ENCODE measurements at places on chromosomes 2 and 18.

DNA sequence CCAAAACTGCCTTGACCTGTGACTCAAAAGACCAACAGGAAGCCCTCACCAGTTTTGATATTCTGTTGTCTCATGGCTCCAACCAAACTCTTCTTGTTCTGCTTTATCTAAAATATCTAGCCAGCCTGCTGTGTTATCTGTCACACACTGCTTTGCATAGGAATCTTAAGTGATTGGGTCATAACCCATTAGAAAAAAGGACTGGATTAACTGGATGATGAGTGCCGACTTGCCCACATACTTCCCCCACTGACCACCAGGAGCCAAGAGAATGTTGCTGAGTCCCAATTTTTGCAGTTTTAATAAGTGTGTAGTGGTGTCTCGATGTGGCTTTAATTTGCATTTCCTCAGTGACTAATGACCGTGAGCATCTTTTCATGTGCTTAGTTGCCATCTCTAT is 6.5 kb downstream of the MOGAT1 start:
- DNase-seq = no peak

DNA sequence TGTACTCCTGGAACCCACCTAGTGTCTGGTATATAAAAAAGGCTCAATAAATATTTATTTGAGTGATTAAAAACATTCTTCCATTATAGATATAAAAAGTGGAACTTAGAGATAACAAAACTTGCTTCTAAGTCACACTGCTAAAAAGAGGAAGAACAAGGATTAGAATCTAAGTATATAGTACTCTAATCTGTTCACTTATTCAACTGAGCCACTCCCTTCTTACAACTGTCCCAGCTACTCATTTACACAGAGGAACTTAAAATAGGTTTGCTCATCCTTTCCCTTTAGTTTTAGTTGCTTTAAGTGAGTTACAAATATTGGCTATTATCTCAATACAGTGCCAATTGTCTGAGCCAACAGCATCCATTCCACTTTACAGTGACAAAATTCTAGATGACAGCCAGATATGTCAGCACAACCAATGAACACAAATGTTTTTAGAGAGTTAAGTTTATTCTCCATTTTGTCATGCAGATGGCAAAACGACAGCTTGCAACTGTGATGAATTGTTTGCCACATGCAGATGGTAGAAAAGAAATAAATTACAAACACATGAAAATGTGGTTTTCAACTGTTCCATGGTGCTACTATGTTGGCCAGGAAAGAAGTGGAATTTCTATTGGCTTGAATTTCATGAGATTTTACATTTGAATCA is 280.7 kb upstream of the ZC3H15 start:
- no peak for DNase-seq

DNA sequence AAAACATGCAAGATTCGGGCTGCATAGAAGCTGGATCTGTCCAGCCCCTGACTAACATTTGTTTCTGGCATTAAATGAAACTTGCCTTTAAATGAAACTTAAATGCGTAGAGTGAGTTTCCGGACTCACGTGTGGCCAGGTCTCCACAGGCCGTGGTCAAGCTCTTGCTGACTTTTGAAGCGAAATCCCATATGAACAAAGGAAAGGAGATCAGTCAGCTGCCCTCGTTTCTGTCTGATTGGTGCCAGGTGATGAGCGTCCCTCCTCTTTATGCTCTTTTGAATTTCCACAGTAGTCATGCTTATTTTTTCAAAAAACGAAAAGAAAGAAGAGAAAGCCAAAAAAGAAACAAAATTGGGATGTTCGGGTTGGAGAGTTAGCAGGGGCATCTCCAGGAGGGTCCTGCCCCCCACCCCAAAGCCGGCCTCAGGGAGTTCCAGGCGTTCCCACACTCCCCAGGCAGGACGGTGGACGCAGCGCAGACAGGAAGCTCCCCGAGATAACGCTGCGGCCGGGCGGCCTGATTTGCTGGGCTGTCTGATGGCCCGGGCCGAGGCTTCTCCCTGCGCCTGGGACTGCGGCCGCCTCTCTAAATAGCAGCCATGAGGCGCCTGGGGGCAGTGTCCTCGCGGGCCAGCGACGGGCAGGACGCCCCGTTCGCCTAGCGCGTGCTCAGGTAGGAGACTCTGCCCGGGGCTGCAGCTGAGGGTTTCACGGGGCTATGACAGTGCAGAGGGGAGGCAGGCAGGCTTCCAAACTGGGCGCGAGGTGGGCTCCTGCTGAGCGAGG is at the start of gene COLEC11:
COLEC11 (plus strand) TSS at position 620 of the 789 bp plus-strand sequence. CDS start 9,229 bp downstream, outside the sequence.
- DNase-seq = no peak

GRCh38 chr2:88751768-88752167 is 60.3 kb downstream of the RPIA start:
- DNase-seq = no peak

DNA sequence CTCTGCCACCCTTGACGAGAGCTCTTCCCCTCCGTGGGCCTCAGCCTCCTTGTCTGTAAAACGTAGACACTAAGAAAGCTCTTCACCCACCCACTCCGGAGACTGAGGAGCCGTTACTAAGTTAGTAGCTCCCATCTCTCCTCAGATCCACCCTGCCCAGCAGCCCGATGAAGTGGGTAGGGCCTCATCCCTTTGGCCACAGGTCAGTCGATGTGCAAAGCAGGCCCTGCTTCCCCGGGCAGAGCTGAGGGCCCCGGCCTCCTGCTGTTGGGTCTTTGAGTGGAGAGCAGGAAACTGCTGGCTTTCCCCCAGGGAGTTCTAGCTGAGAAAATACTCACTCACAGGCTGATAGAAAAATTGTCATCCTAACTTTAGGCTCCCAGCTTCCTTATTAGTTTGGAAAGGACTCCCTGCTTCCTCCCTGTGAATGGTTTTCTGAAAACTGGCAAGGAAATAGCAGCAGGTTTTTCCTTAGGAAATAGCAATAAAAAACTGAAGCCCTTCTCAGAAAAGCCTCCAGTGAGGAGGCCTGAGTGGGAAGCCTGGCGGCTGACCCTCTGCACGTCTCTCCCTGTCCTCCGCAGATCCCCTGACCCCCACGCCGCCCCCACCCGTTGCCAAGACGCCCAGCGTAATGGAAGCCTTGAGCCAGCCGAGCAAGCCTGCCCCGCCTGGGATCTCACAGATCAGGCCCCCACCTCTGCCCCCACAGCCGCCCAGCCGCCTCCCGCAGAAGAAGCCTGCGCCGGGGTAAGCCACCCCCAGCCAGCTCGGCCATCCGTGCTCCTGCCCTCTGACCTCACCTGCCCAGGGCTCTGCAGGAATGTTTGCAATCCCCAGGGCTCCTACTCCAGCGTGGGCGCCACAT is 30.2 kb downstream of the ITGB1BP1 start:
- no peak for DNase-seq

GRCh38 chr18:505483-506122 is 5.1 kb upstream of the COLEC12 start:
- DNase-seq = no peak

DNA sequence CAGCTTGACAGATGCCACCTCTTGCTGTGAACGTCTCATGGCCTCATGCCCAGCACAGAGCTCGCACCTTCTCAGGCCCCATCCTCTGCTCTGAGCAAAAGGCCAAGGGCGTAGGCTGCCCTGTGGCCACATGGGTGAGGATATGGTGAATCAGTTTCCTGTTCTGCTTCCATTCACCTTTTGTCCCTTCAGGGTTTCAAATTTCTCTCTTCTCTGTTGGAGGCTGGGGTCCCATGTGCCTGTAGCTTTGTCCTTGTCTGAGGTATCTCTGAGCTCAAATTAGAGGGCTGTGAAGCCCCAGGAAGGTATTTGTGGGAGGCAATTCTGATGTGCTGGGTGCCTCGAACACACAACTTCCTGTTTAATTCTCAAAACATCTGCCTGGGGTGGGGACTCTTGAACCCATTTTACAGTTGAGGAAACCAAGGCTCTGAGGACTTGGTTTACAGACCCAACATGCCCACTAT is 29.0 kb downstream of the ZAP70 start:
- DNase-seq = no peak

GRCh38 chr2:11805024-11805423 is 58.6 kb downstream of the LPIN1 start:
- no peak for DNase-seq

- DNase-seq = no peak
These were observed 63.4 kb downstream of the NFATC1 start for GRCh38 chr18:79458917-79459803.

DNA sequence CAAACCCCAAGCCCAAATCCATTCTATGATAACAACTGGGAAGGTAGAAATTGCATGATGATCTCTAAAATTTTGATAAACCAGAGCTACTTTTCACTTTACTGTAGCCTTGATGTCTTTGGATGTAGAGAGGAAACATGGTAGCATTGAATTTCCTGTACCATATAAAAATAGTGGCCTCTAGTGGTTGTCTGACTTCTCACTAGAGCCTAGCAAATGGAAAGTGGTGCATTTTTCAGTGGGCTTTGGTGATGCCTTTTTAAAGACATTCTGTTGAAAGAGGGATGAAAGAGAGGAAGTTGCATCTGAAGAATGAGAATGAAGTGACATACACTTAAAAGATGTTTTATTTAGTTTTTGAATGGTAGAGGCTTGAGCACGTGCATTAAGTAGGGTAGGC is 662.2 kb downstream of the XIRP2 start:
- no peak for DNase-seq

- no peak for DNase-seq
These were observed 184.8 kb downstream of the TXNL1 start for GRCh38 chr18:56453631-56454030.

- no peak for DNase-seq
These were observed 16.0 kb upstream of the SNORC start for GRCh38 chr2:232854082-232854481.

- DNase-seq = no peak
These were observed 65.3 kb downstream of the STAT1 start for GRCh38 chr2:190948671-190949070.

- no peak for DNase-seq
These were observed 495.3 kb downstream of the IRS1 start for GRCh38 chr2:226304308-226304707.

- no peak for DNase-seq
These were observed 458.7 kb upstream of the CNTNAP5 start for GRCh38 chr2:123566291-123566946.

DNA sequence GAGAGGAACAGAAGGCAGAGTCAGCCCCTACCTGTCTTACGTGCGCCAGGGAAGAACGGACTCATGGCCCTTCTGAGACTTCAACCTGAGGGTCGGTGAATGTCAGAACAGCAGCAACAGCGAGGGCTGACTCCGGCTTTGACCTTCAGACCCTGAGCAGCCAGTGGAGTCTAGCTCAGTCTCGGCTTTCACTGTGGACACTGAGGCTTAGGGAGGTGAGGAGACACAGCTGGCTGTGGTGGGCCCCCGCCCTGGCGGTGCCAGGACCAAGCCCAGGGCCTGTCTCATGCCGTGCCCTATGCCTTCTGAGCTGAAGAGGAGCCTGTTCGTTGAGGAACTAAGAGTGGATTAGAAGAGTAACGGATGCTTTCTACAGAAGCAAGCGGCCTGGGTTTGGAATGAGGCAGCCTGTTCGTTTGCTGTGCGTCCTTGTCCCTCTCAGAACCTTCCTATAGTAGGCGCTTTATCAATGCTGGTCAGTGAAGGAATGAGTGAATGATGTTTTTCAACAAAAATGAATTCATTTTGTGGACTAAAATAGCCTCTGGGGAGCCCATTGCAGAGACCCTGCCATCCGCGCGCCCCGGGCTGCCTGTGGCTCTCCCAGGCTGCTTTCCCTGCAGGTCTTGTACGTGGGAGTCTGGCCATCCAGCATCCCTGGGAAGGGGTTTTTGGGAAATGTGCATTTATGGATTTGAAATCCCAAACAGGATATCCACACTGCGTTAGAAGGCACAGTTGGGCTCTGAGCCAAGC is 38.9 kb downstream of the ASB1 start:
- no peak for DNase-seq

DNA sequence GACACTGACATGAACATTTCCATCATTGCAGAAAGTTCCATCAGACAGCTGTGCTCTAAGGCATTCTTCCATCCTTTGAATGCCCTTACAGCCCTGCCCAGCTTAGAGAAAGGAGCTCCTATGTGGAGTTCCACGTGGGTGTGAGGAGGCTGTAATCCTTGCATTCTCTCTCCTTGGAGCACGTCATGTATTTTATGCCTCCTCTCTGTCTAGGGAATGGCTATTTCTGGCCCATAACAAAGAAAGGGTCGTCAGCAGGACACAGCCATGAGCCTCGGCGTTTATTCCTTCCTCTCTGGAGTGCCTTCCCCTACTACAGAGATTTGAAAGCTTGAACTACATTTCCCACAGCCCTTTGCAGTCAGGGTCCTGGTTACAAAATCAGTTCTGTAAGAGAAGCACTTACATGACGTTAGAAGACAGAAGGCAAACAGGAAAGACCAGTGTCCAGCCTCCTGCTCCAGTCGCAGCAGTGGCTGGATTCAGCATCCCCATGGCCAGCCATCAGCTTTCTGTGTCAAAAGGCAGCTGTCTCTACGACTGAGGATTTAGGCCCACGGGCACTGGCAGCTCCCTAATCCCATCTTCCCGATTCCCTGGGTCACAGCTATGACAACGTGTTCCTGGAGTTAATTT is 234.9 kb downstream of the TFCP2L1 start:
- DNase-seq = no peak

GRCh38 chr18:11155034-11155759 is 5.8 kb upstream of the PIEZO2 start:
- DNase-seq = no peak

- DNase-seq = no peak
These were observed 58.7 kb downstream of the STEAP3 start for GRCh38 chr2:119282146-119282995.

- no peak for DNase-seq
These were observed 6.6 kb downstream of the D2HGDH start for GRCh38 chr2:241741016-241741415.

DNA sequence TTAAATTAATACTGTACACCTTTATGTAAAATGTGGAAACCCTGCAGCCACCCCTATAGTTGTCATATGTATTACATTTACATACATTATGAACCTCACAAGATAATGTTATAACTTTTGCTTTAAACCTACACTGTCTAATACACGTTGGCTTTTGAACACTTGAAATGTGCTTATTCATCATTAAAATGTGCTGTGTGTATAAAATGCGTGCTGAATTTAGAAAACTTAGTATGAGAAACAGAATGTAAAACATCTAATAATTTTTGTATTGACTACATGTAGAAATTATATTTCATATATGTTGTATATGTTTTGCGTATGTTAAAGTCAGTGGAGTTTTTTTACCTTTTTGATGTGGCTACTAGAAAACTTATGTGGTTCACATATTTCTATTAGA is 68.8 kb downstream of the MAPRE2 start:
- DNase-seq = no peak

GRCh38 chr2:235757212-235757611 is 263.4 kb downstream of the AGAP1 start:
- DNase-seq = no peak

GRCh38 chr2:22209545-22209944 is 1085.8 kb downstream of the TDRD15 start:
- DNase-seq = no peak

All from right forelimb (tissue), 1 donor.